ENCODE measurements at places on chromosomes 1 and 21.

DNA sequence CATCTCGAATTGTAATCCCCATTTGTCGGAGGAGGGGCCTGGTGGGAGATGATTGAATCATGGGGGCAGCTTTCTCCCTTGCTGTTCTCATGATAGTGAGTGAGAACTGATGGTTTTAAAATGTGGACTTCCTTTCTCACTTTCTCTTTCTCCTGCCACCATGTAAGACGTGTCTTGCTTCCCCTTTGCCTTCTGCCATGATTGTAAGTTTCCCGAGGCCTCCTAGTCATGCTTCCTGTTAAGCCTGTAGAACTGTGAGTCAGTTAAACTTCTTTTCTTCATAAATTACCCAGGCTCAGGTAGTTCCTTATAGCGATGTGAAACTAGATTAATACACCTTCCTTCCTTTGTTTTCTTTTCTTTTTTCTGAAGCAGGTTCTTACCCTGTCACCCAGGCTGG, 13.9 kb downstream of the DNAJC6 start:
- DNase-seq, result no peak

DNA sequence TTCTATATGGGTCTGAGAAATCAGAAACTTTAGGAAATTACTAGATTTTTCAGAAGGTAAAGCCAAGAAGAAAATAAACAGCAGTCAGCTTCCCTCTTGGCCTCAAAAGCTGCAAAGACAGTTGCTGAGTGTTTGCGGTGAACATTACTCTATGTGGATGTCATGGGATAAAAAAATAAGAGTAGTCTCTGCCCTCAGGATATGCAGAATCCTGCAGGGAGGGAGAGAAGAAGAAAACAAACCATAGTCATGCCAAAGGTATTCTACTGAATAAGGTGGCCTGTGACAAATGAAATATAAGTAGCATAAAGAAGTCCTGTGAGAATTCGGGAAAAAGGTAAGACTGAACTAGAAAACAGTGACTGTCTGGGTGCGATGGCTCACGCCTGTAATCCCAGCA, 19.0 kb downstream of the YARS1 start:
- DNase-seq, result no peak

DNA sequence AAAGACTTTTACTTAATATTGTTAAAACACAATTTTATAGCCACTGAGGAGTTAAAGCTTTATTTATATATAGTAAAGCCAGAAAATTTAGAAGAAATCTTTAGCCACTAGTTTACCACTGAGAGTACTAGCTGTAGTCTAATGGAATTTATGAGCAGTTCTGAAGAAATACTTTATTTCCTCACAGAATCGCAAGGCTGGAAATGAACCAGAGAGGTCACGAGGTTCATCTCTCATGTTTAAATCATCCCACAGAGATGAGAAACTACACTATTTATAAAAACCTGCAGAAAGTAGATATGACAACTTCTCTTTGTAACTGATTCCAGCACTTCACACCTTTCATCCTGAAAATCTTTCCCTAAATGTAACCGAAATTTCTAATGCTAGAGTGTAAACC, 26.0 kb downstream of the ADGRL4 start:
- no peak for DNase-seq

DNA sequence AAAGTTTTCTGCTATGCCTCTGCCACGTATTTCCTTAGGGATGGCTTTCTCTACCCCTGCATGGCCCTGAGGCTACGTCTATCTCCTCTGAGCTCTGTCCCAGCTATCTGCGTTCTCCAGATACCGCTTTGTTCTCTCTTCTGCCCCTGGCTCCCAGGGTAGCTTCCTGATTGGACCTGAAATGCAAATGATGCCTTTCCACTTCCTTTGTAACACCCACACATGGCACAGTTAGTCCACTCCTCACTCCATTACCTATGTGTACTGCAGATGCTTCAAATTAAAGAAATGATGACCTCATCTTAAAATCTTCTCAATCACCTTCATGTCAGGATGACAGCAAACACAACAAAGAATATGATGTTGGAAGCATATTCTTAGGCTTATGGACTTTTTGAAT, 138.6 kb upstream of the POGK start:
- no peak for DNase-seq

GRCh38 chr21:42200906-42201614, 17.9 kb upstream of the ABCG1 start:
- DNase-seq, result no peak
